ENCODE measurements at places on chromosomes 7 and 10.

GRCh38 chr10:132532749-132533560 lies 4.6 kb upstream of the INPP5A start:
- DNase-seq, result no peak

DNA sequence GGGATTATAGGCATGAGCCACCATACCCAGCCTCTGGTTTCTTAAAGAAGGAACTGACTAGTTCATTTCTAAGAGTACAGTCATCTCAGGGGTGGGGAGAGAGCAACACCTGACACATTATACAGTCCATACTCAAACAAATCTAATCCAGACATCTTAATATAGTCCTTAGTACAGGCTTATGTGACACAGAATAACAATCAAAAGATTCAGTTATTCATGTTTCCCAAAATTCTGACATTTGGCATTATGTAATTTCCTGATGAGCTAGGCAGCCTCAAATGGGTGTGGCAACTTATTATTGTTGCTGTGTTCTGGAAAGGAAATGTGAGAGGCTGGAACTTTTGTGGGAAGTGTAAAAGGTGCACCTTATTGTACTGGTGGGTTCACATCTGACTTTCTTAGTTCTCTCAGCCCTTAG lies 116.3 kb downstream of the WDFY4 start:
- DNase-seq, result no peak

DNA sequence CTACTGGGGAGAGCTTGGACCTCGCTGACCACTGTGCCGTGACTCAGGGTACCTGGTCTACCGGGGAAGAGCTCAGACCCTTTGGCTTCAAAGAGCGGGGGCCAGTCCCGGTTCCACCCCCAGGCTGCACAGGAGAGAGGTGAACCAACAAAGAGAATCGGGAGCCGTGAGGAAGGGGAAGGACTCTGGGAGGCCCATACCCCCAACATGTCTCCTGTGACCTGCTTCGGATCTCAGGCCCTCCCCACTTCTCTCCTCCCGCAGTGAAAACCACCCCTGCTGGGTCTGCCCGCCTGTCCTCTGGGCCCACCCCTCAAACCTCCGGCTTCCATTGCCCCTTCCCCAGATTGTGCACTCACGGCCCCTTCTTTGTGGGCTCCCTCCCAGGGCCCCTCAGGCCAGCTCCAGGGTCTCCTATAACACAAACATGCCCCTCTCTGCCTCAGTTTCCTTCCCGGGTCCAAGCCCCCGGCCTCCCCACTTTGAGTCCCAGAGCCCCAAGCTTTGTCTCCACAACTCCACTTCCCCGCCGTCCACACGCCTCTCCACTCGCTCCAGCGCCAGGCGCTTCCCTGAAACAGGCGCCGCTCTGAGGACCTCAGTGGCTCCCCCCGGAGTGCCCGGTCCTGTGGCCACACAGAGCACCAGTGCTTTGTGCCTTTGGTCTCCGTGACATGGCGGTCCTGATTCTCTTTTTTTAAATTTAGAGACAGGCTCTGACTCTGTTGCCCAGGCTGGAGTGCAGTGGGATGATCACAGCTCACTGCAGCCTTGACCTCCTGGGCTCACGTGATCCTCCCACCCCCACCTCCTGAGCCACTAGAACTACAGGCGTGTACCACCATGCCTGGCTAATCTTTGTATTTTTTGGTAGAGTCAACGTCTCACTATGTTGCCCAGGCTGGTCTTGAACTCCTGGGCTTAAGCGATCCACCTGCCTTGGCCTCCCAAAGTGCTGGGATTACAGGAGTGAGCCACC lies 7.5 kb upstream of the INTS1 start:
- no peak for DNase-seq

DNA sequence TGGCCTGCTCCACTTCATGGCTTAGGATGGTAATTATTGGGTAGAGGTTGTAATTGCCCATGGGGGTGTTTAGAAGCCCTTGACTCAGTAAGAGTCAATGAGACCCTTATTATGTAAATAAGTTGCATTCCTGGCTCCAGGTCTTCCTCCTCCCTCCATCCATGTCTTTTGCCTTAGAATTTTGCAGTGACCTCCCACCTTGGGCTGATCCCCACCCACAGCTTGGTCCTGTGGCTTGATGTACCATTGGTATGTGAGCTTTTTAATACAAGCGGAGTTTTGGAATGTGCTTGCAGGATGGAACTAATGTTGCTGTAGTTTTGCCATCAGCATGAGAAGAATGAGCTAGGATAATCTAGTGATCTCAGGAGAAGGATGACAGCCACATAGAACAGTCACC lies 73.2 kb upstream of the DGKI start:
- no peak for DNase-seq

- no peak for DNase-seq
Measured at GRCh38 chr7:110645060-110645459, 445.9 kb upstream of the LRRN3 start.

DNA sequence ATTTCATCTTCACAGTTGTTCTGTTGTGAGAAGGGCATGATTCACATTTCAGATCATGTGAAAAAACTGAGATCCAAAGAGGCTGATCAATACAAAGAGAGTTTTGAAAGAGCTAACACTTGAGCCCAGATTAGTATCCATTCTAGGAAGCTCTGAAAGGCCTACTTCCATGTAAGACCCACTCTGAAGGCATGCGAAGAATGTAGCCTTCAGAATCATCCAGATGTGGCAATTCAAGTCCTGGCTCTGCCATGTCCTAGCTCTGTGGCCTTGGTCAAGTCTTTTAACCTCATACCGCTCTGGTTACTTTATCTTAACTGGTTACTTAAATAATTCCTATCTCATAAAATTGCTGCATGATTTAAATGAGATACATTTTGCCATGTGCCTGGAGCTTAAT lies 111.1 kb downstream of the FZD1 start:
- no peak for DNase-seq
